Left renal cortex interstitium (tissue), 4 donors: ENCODE measurements at places on chromosomes 7 and 10.

DNA sequence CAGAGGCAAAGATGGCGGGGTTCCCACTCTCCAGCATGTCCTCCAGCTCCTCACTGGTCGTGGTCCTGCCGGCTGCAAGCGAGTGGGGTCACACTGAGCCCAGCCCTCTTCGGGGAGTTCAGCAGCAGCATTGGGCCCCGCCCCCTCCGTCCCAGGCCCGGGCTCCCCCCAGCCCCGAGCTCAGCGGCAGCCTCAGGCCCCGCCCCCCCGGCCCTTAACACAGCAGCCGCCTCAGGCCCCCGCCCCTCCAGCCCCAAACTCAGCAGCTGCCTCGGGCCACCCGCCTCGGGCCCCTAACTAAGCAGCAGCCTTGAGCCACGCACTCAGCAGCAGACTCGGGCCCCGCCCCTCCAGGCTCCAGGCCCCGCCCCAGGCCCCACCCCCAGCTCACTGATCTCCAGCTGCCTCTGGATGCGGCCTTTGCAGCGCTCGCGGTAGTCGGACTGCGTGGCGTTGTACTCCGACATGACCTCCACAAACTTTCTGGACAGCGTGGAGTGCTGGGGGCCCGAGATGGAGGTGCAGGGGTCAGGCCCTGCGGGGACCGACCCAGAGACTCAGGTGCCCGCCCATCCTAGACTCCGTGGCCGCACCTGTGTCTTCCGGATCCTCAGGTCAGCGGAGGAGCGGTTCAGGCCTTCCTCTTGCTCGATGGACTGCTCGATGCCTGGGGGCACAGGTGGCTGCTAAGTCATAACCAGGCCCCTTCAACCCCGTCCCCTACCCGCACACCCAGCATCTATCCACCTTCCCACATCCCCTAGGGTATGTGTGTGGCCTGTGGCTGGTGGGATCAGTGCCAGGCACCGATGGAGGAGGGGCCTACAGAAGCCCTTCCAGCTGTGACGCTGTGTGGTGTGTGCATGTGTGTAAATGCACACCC is 15.5 kb downstream of the STX1A start:
- no peak for DNase-seq

DNA sequence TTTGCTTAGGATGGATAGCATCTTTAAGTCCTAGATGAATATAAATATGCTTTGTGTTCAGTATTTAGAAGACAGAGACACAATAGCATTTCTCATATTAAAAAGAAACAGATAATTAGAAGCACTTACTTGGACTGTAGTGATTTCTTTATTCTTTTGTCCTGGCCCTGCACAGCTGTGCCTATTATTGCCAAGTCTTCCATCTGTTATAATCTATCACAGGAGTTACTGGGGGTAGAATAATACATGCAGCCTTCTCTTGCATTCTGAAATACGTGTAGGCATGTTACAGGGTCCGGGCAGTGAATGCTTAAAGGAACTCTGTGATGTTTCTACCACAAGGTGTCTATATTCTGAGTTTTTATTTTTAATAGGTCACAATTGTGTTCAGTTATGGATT is 461.5 kb upstream of the COBL start:
- DNase-seq, result no peak

DNA sequence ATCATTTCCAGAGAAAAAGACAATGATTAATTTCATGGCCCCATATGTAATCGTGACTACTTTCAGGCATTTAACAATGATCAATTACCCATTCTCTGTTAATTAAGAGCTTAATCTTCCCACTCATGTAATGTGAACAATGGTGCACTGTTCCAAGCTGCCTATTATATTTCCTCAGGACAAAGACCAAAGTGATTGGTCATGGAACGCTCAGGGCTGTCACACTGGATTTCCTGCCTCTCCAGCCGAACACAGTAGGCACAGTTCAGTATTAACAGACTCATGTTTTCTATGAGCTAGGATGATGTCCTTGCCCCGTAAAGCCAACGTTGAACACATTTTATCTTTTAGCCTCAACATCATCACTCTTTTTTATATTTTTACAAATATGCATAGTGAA is 142.7 kb upstream of the FZD8 start:
- no peak for DNase-seq

DNA sequence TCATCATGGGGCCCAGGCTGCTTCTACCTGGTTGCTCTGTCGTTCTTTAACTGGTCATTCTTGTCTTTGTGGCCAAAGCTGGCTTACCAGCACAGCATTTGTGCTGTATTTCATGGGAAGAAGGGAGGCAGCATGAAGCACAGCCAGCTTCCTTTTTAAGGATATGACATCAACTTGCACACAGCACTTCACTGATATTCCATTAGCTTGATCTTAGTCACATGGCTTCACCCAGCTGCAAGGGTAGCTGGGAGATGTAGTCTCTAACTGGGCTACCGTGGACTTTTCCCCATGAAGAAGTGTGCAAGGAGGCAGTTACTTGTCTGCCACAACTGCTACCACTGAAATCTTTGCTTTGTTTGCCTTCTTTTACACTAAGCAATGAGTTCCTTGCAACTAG is 525.2 kb downstream of the LRMDA start:
- DNase-seq, result no peak

GRCh38 chr10:1070919-1071318 is 14.7 kb downstream of the WDR37 start:
- no peak for DNase-seq
